HuH-7.5 (cell line): ENCODE measurements at places on chromosomes 3 and 15.
A peak's percentile ranks its signal among the peaks of the same experiment; 100 is the strongest.

GRCh38 chr3:134481166-134481565 lies 4.6 kb downstream of the ANAPC13 start:
- no peak for DNase-seq

GRCh38 chr3:56776556-56776950 lies 25.2 kb downstream of the ARHGEF3 start:
- no peak for DNase-seq

DNA sequence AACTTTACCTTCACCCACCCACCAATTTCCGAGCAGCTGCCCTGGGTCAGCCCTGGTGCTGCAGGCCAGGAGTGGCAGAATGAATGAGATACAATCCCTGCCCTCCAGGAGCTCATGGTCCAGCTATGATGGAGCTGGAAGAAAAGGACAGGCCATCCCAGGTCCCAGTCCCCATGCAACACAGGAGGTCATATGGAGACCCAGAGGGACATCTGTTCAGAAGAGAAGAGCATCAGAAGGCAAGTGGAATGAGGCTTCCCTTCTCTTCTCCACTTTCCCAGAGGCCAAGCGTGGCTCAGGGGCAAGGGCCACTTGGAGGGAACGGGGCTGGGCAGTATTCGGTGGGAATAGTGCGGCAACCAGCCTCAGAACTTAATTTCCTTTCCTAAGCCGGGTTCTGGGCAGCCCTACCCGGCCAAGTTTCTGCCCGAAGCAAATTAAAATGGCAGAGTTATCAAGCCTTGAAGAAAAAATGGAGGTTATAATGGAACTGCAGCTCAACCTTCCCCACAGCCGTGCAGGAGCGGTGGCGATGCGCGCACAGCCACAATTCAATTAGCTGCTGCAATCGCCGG lies 35.9 kb downstream of the TLE3 start:
- no peak for DNase-seq

- DNase-seq: no peak
These were observed 3.1 kb downstream of the NEK10 start for GRCh38 chr3:27366062-27366591.

GRCh38 chr3:127276995-127277394 lies 10.9 kb downstream of the PRR20G start:
- no peak for DNase-seq

GRCh38 chr3:19485267-19485666 lies 337.0 kb downstream of the KCNH8 start:
- DNase-seq: no peak

GRCh38 chr15:75042730-75043508 lies 19.5 kb downstream of the PPCDC start:
- DNase-seq: peak; percentile 43

- DNase-seq: peak; percentile 4
These were observed 110.2 kb downstream of the NR1I2 start for GRCh38 chr3:119891944-119892721.

- no peak for DNase-seq
These were observed 502.1 kb downstream of the ZBBX start for GRCh38 chr3:166877971-166878370.

DNA sequence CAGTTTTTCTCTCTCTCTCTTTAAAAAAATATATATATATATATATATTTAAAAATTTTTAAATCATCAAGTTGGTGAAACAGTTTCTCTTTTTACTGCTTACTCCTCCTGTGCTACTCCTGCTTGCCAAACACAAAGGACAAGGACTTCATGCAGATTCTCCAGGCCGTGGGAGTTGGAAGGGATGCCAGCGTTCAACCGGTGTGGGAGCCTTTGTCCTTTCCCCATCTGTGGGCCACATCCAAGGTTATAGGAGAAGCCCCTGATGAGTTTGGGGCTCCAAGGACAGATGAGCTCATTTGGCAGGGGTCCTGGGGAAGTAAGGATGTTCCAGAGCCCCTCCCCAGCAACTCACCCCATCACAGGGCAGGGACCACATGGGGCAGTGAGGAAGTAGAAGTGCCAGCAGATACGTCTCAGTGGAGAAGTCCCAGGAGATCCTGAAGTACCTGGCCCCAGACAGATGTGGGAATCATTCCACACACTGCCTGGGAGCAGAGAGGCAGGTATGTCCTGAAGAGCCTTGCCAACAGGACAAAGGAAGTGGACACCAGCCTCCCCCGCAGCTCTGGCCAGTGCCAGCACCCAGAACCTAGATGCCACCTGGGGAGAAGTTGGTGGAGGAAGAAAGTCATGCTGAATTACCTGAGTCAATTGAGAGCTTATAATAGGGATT lies 36.6 kb downstream of the CCK start:
- no peak for DNase-seq

- DNase-seq: no peak
These were observed 7.1 kb upstream of the RPL29 start for GRCh38 chr3:52002748-52003147.

- no peak for DNase-seq
These were observed 541.8 kb downstream of the NLGN1 start for GRCh38 chr3:173939331-173939730.

- DNase-seq: no peak
These were observed 584 bp upstream of the XCR1 start for GRCh38 chr3:46027736-46028397.
